Activated CD8-positive, alpha-beta T cell treated with anti-CD3 and anti-CD28 coated beads for 36 hours (primary cell): ENCODE measurements at places on chromosomes 6 and 20.

- no peak for DNase-seq
Observed at GRCh38 chr6:699319-699718, 6.4 kb upstream of the EXOC2 start.

DNA sequence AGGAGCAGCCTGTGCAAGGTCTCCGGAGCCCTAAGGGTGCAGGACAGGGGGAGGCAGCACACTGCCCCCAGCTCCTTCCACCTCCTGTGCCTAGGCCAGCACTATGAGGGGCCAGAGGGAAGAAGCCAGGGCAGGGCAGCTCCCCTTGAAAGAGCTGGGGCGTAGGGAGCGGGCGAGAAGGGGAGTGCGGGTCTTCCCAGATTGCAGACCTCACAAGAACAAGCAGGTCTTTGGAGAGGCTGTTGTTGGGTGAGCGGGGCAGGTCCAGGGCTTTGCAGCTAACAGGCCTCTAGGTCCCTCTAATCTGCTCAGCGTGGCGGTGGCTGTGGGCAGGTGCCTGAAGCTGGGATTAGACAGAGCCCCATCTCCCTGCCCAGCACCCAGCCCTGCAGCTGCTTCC is 22.4 kb upstream of the CST1 start:
- no peak for DNase-seq

GRCh38 chr6:110271732-110272022 is 86.5 kb downstream of the METTL24 start:
- DNase-seq: no peak

- no peak for DNase-seq
Observed at GRCh38 chr6:144785056-144785455, 499.9 kb downstream of the UTRN start.

GRCh38 chr6:18262702-18263417 is 1.5 kb downstream of the DEK start:
- DNase-seq: peak; percentile 72

DNA sequence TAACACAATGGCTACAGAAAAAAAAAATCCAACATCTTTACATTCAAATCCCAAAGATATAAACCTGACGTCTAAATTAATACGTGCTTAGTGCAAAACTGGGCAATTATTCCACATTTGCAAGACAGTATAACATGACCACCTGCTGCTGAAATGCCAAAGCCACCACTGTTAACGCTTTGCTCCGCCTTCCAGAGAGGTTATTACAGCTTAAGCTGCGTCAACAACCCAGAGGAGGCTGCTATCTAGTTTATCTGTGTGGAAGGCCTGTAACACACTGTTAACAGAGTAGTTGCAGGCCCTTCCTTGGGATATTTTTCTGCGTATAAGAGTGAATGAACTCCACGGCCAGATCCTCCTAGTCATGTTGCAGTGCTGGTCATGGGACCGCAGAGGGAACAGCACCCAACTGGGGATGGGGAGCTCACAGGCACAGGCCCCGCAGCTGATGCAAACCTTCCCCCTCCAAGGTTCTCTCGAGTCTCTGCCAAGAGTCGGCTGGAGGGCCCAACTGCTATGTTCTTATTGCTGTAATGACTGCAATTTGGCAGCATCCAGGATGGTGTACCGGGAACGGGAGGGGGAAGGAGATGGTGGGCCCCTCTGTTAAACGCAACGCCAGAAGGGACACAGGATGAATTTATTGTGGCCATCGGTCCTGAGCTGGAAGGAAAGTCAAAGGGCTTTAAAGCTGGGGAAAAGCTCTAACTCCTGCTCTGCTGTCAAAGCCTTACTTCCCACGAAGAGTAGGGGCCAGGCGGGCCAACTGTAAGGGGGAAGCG is 993 bp upstream of the NCOA7 start:
- peak; percentile 54 for DNase-seq

DNA sequence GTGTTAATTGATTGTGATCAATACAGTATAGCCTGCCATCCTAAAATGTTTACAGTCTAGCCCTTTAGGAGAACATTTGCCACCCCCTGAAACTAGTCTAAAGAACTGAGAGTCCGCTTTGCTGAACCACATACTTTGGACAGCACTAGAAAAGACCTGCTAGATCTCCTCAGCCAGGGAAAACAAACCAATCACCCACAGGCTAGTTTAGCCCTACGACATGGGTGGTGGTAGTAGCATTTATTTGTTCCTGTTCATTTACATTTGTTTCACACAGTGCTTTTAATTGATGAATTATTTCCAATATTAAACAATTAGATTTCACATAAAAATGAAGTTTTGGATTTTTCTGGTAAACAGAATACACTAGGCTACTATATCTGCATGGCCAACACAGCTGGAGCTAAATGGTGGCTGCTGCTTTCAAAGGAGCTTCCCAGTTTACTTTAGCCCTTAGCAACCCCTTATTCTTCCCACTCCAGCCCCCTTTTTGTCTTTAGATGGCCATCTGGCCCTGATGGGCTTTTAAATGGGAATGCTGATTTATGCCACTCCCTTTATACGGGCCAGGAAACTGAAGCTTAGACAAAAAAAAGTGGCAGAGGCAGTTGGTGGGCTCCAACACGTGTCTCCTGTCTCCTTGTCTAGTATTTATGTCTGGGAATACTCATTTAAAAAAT is 72.4 kb downstream of the ADGRG6 start:
- DNase-seq: no peak
